ENCODE measurements at places on chromosomes 7 and 10. TPM values are rescaled to one million over a fixed set of nuclear protein-coding genes. Genes with fewer than 3 reads are reported as not detected.

SFTPD gene
- 0.29 TPM for total RNA-seq

DGKB gene
- not detected for total RNA-seq

GRK5 gene
- total RNA-seq: 34.3 TPM

MACROH2A2 gene
- not detected for total RNA-seq

PILRA gene
- total RNA-seq: 0.38 TPM

CPA2 gene
- not detected for total RNA-seq

CEP55 gene
- total RNA-seq: 18.9 TPM

ACSM6 gene
- total RNA-seq: not detected

CPA5 gene
- not detected for total RNA-seq

H2BK1 gene
- not detected for total RNA-seq

HTR5A gene
- not detected for total RNA-seq

PTF1A gene
- total RNA-seq: not detected

LEP gene
- total RNA-seq: not detected

MBL2 gene
- total RNA-seq: not detected

GSDME gene
- total RNA-seq: 17.1 TPM

ELFN1 gene
- total RNA-seq: 0.65 TPM

PPP1R17 gene
- total RNA-seq: not detected

TSPAN12 gene
- 25.8 TPM for total RNA-seq

HTR7 gene
- under 0.01 TPM for total RNA-seq

PRSS2 gene
- 0.98 TPM for total RNA-seq

Measured in vein endothelial cell (primary cell).